MG63 (cell line): ENCODE measurements at places on chromosomes 4 and X. TPM values are rescaled to one million over a fixed set of nuclear protein-coding genes. Genes with fewer than 3 reads are reported as not detected.

GRCh38 chrX:119669424-119670037, 23.4 kb downstream of the SEPTIN6 start:
- no peak for DNase-seq

GRCh38 chrX:16212024-16212423, 44.7 kb downstream of the MAGEB17 start:
- peak; percentile 47 for DNase-seq

MAGEB2 gene
- total RNA-seq: not detected in 2 replicates

TKTL1 gene
- not detected in 2 replicates for total RNA-seq

DNA sequence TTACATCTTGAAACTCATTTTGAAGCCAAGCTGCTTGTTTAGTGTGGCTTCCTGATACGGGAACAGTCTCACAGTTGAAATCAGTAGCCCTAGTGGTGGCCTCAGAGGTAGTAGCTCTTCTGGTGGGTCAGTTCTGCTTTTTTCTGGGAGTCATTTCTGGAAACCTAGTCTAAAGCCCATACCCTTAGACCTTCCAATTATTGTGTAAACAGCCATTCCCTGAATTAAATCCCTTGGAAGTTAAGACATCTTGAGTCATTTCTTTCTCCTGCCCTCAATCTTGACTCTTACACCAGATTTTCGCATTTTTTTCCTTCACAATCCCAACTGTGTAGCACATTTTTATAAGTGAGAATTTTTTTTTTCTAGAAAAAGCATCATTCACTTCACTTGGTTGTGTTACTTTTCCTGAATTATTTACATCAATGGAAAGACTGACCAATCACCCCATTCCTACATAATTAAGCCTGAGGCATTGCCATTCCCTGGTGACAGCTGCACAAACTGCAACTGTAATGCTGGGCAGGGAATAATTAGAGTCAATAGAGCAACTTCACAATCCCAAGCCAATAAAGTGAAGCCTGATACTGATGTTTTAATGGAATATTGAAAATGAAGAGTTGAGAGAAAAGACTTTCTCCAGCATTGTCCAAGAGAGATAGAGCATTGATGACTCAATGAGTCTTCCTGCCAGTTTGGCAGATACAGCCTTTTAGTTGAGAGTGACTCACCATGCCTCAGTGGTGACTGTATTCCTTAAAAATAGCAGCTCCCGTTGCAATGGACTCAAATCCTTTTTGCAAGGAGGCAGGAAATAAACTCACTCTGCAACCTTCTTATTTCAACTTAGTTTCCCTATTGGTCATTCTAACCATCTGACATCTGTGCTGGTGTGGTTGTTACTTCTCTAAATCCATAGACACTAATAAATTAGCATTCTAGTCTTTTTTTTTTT, 13.0 kb upstream of the SEPSECS start:
- DNase-seq: peak; percentile 71

GRCh38 chr4:40193016-40193571, 3.7 kb upstream of the RHOH start:
- no peak for DNase-seq

DNA sequence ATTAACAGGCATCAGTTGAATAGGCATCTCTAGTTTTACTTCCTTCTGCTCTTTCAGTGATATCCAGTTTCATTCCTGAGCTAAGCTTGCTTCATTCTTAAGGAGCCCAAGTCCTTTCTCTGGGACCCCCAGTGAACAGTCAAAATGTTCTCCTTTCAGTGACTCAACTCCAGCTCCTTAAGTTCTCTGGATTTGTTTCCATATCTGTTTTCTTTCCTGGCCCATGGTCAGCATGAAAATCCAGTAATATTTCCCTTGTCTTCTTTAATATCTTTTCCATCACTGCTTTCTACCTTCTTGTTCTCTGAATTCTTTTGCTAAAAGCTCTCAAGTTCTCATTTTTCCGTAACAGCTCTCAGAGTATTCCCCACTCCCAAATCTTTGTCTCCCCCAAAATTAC, 25.5 kb downstream of the ADGRL3 start:
- no peak for DNase-seq

MAMLD1 gene
- 0.43 TPM in 1 of 2 replicates, not detected in the other for total RNA-seq

RTL5 gene
- 0.03 TPM in 1 of 2 replicates, not detected in the other for total RNA-seq

GRCh38 chr4:157907226-157907946, 265.4 kb downstream of the GASK1B start:
- DNase-seq: no peak

GRCh38 chr4:74202062-74202586, 44.2 kb downstream of the MTHFD2L start:
- DNase-seq: no peak

PDLIM3 gene
- total RNA-seq: 0.26 TPM in 1 of 2 replicates, not detected in the other

DNA sequence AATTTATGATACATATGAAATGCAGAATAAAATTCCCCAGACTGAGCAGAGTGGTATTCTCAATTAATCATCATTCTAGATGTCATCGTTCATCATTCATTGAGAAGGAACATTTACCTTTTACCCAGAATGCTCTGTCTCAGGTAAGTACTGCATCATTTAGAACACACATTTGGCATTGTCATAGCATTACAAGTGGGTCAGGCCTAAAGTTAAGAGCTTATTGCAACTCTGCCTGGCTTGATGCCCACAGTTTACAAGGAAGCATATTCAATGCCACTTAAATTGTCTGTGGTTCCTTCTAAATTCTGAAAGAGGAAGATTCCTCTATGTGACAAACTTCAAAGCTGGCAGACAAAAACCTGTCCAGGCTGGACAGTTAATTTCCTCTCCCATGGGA, 87.3 kb downstream of the CAMK2D start:
- DNase-seq: no peak

GRCh38 chr4:174550541-174550940, 28.3 kb upstream of the HPGD start:
- DNase-seq: no peak

DNA sequence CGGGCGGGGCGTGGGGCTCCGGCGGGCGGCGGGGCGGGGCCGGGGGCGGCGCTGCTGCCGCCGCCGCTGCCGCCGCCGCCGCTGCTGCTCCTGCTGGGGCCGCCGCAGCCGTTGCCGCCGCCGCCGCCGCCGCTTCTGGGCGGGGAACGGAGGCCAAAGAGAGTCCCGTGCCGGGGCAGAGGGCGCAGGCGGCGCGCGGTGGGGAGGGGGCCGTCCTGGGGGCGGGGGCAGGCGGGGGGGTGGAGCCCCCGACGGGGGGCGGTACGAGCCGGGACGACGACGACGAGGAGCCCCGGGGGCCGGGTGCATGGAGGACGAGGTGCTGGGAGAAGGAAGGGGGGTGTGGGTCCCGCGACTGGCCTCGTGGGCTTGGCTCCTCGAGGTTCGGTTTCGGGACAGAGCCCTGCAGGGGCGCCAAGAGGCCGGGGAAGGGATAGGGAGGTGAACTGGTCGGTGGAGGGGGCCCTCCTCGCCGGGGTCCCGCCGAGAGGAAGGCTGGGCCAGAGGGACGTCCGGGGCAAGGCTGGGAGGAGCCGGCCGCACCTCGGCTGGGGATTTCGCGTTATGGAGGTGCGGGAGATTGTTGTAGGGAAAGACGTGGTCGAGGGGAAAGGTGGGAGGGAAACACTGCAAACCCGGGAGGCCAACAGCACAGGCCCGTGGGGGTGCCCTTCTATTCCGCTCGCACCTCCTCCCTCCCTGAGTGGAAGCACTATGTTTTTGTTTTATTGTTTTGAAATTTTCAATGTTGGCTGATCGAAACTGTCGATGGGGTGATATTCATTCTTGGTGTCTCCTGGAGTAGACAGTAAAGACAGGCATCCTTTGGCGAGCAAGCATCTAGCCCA, 1.9 kb downstream of the BCORL1 start:
- DNase-seq: peak; percentile 21

DNA sequence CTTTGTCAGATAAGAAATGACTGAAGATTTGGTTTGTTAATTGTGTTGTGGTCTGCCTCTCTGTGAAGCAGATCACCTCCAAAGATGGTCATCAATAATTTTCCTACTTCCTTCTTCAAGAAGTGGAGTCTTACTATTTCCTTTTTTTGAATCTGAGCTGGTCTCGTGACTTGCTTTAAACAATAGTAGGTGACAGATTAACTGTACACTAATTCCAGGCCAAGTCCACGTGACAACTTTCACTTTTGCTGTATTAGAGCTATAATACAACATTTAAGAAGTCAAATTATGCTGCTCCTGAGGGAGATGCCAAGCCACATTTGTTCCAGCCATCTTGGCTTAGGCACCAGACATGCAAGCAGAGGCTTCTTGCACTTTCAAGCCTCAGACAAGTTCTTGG, 393.8 kb upstream of the GRID2 start:
- no peak for DNase-seq

SPANXB1 gene
- not detected in 2 replicates for total RNA-seq

- no peak for DNase-seq
These were observed 87.2 kb upstream of the C4orf50 start for GRCh38 chr4:6105311-6105911.

- DNase-seq: no peak
These were observed 4.2 kb upstream of the DUSP9 start for GRCh38 chrX:153642655-153643430.

DNA sequence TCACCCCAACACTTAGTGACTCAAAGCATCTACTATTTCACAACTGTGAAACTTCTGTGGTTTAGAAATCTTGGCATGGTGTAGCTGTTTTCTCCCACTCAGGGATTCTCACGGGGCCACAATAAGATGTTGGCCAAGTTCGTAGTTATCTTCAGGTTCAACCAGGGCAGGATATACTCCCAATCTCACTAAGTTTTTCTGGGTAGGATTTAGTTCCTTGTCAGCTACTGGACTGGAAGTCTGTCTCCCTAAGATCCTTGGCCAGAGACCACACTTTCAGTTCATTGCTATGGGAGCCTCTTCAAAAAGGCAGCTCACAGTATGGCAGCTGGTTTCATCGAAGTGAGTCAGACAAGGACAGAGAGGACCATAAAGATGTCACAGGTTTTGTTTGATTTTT, 111.7 kb upstream of the PDHA2 start:
- DNase-seq: no peak

DNA sequence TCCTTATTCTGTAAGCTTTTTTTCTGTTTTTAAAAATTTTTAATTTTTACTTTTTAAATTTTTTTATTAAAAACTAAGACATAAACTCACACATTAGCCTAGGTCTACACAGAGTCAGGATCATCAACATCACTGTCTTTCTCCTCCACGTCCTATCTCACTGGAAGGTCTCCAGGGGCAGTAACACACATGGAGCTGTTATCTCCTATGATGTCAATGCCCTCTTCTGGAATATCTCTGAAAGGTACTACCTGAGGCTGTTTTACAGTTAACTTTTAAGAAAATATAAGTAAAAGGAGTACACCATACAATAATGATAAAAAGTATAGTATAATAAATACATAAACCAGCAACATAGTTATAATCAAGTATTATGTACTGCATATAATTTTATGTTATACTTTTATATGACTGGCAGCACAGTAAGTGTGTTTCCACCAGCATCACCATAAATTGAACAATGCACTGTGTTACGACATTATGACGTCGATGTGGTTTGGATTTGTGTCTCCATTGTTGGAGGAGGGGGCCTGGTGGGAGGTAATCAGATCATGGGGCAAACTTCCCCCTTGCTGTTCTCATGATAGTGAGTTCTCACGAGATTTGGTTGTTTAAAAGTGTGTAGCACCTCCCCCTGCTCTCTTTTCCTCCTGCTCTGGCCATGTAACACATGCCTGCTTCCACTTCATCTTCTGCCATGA, 21.3 kb downstream of the IL15 start:
- DNase-seq: no peak

DNA sequence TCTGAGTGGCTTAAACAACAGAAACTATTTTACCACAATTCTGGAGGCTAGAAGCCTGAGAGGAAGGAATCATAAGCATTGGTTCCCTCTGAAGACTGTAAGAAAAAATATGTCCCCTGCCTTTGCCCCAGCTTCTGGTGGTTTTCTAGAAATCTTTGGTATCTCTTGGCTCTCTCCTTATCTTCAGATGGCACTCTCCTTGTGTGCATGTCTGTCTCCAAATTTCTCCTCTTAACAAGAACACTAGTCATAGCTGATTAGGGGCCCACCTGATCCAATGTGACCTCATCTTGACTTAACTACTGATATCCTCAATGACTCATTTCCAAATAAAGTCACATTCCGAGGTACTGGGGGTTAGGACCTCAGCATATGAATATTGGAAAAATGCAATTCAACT, 635.0 kb upstream of the NR3C2 start:
- no peak for DNase-seq

GRCh38 chr4:27846951-27847350, 986.3 kb downstream of the STIM2 start:
- no peak for DNase-seq

DNA sequence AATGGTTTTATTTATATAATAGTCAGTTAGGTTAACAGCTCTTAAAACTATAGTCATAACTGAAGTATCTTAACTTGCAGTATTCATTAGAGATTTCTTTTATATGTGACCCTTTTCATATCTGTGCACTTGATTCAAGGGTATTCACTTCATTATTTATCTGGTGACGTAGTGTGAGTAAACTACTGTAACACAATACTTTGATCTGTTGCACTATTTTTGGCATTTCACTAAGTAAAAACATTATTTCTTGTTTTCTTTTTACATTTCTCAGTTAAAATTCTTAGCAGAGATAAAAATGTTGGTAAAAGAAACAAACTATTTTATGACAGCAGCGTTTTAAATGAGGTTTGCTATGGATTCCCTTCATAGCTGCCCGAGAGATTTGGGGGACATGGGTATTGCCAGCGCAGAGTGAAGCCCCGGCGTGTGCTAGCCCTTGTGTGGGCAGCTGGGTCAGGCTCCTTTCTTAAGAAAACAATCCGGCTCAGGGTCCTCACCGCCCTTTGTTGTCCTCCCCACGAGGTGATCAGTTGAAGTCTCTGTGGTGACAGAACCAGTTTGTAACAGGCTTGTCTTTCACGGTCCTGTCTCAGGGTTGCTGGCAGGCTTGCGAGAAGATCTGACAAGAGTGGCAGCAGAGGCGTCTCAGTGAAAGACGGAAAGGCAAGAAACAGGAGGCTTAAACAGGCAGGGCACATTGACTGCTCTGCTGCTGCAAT, 293.4 kb downstream of the BMPR1B start:
- no peak for DNase-seq

GRIA3 gene
- total RNA-seq: not detected in 2 replicates

GRCh38 chr4:108636246-108636645, 14.2 kb upstream of the OSTC start:
- DNase-seq: no peak

DNA sequence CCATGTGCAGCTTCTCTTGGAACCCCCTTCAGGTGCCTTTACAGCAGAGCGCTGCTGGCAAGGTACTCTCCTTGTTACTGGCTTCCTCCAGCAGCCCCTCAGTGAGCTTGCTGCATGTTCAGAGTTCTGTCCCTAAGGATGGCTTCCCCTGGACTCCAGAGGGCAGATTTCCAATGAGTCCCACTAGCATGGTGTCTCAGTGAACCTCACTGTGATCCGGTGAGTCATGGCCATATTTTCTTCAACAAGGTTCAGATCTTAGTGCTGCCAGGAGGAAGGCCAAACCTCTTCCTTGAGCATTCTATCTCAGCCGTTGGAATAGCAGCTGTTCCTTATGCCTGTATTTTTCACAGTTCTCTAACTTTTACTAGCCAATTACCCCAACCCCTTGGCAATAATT, 98.8 kb downstream of the CASK start:
- peak; percentile 30 for DNase-seq

- DNase-seq: no peak
These were observed 23.9 kb upstream of the CXCL13 start for GRCh38 chr4:77581724-77582123.

- no peak for DNase-seq
These were observed 1.5 kb upstream of the PAPSS1 start for GRCh38 chr4:107721436-107722100.
